ENCODE measurements at places on chromosomes 1 and 21.

DNA sequence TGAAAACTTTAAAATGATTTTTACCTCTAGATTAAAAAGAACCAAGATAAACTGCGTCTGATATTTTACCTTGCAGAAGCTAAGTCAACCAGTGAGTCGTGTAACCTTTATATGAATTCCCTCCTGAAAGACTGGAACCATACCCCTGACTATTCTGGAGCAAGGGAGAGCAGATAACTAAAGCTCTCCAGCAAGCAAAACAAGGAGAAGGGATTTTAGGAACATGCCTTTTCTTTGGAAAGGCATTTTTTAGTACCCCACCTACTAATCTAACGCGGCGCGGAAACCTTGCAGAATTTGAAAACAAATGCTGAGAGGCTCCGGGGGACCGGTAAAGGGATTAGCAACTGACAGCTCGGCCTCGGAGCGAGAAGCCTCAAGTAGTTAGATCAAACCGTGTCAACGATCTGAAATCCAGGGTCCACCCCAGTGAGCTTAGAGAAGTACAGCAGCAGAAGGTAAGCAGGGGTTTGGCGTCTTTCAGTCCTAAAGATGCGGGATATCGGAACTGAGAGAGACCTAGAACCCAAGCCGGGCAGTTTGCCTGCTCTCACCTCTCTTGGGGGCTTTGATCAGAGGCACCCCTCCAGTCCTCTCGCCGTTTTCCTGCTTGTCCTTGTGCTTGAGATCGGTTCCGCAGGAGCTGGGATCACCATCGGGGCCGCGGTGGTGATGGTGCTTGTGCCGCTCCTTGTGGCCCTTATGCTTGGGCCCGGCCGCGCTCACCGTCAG lies 954 bp downstream of the RSBN1 start:
- DNase-seq: peak; percentile 21

DNA sequence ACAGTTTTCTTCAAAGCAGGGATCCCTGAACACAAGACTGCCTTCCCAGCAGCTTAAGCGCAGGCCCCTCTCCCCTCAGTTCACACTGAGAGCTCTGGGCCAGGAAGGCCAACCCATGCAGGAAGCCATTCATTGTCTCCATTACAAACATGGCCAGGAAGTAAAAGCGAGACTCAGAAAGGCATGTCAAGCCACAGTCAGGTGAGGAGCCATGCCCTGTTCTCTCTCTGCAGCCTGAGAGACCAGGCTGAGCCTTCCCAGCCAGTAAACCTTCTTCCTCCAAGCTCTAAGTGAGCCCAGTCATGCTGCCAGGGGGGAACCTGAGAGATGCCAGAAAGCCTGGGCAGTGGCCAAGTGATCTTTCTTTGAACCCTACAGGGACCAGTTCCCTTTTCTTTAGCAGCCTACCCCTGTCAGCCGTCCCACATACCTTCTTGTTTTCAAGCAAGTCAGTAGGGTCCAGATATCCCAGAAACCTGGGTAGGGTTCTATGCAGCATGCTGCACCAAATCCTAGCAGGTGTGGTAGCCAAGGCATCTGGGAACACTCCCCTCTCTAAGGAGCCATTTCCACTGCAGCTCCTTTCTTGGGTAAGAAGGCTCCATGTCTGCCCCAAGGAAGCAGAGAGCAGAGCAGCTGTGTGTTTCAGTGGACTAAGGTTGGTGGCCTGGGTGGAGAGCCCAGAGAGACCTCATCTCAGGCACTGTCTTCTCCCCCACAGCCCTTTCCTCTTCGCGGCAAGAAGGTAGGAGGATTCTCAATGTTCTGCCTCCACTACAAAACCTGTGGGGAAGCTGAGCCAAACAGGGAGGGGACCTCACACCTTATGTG lies 977 bp downstream of the TRAF3IP3 start:
- DNase-seq: no peak

DNA sequence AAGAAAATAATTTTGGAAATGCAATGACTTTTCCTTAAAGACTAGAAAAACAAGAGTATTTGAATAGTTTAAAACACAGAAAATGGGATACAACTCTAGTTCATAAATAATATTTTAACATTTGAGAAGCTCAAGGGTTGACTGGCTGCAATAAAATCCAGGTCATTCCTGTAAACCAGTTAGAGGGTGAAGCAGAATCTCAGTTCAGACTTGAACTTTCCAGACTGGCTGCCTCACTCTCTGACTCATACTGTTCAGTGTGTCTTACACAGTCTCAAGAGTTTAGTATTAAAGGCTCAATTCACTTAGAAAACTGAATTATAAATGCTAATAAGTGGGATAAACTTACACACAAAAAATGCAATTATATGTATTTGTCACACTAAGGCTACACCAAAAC lies 89.9 kb downstream of the RAVER2 start:
- DNase-seq: peak; percentile 12

DNA sequence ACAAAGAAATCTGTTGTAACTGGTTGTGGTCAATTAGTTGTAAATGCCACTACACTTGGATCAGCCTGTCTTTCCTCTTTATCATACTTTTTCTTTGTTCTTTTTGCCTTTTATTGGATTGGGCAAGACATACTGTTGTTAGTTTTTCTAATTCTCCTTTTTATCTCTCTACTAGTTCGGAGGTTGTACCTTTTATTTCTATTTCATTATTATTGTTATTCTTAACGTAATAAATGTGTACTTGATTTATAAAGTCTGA lies 59.2 kb downstream of the IVNS1ABP start:
- peak; percentile 62 for DNase-seq

DNA sequence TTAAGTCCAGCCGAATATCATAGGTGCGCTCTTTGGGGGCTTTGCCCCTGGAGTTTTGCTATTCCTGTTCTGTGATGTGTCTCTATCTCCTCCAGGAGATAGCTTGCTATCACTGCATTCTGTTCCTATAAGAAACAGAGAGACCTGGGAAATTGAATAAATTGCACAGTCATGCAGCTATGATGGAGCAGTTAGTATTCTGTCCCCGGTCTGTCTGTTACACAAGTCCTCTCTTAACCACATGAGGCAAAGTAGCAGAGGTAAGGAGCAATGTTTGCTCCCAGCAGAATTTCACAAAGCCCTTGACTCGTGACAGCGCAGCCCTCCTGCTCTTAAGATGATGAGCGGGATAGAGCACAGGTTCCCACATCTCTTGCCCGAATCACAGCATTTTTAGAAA lies 63.9 kb upstream of the GRHL3 start:
- no peak for DNase-seq

DNA sequence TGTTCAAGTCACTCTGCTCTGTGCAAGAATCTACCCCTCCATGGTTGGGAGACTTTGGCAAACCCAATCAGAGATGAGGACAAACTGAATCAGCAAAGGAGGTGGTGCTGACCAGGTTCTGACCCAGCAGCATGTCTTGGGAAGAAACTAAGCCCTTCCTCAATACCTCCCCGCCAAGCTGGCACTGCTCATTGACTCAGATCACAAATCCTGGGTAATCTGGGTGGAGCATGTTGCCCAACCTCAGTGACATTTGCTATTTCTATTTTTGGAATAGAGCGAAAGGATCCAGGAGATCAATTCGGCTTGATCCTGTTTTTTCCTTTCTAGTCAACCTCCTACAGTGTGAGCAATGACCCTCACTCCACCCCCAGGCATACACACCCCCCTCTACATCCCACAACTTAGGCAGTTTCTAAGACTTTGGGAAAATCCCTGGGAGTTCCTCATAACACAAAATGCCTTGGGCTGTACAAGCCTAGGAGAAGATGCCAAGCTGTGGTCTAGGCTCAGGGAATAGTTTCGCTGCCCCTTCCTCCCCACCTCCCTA lies 166.8 kb upstream of the KCNJ6 start:
- DNase-seq: no peak

GRCh38 chr1:39387452-39387851 lies 104.0 kb upstream of the BMP8A start:
- peak; percentile 85 for DNase-seq

Data from A172 (cell line).